ENCODE measurements at places on chromosomes 2 and 18.

GRCh38 chr18:13548966-13549879 is 177.1 kb downstream of the FAM210A start:
- DNase-seq, result no peak

DNA sequence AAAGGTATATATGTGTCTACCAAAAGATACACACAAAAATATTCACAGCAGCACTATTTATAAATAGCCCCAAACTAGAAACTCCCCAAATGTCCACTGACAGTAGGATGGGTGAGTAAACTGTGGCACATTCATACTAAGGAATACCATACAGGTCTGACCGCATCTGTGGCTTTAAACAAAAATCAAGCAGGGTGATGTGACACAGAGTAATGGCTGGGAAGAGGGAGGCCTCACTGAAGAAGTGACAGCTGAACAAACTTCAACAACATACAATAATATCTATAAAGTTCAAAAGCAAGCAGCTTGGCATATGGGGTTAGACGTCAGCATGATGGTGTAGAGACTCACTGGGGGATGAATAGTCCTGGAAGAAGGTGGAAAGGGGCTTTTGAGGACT is 115.1 kb upstream of the PPP1CB start:
- no peak for DNase-seq

DNA sequence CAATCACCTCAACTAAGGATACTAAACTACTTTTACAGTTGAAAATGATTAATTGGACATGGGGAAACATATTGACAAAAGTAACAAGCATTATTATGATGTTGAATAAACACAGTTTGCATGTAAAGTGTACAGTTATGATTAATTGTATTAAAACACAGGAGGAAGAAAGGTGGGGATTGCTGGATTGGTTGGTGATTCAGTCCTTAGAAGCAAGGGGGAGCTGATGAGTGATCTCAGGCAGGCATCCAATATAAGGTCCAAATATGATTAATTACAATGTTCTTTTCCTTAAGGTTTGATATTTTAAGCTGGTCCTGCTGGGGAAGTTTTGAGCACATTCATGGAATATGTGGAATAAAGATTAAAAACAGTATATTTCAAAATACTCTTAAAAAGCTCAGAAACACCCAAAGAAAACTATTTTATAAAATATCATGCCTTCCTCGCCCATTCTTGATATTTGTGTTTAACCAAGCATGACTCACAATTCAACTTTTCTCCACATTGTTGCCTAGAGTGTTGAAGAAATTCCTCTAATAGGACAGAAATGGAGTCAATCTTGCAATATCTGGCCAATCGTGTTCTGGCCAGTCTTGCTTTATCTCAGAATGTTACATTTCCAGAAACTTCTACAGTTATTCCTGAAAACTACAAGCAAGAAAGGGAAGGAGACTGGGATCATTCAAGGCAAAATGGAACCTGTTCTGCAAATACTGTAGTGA is 268.2 kb downstream of the RPIA start:
- no peak for DNase-seq

DNA sequence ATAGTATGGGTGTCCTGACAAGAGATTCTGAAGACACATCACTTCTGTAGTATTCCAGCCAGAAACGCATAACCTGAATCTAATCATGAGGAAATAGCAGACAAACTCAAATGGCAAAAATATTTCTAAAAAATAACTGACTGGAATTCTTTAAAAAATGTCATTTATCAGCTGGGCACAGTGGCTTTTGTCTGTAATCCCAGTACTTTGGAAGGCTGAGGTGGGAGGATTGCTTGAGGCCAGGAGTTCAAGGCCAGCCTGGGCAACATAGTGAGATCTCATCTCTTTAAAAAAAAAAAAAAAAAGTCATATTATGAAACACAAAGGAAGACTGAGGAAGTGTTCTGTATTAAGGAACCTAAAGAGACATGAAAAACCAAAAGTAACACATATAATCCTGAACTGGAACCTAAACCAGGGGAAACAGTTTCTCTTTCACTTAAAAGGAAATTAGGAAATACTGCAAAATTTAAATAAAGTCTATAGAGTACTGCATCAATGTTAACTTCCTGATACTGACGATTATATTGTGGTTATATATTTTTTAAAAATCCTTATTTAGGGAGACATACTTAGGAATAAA is 29.9 kb downstream of the SESTD1 start:
- DNase-seq, result no peak

- DNase-seq, result no peak
Measured at GRCh38 chr18:32360682-32361345, 109.9 kb downstream of the GAREM1 start.

GRCh38 chr18:68177807-68178702 is 536.9 kb downstream of the TMX3 start:
- peak; percentile 98 for DNase-seq

DNA sequence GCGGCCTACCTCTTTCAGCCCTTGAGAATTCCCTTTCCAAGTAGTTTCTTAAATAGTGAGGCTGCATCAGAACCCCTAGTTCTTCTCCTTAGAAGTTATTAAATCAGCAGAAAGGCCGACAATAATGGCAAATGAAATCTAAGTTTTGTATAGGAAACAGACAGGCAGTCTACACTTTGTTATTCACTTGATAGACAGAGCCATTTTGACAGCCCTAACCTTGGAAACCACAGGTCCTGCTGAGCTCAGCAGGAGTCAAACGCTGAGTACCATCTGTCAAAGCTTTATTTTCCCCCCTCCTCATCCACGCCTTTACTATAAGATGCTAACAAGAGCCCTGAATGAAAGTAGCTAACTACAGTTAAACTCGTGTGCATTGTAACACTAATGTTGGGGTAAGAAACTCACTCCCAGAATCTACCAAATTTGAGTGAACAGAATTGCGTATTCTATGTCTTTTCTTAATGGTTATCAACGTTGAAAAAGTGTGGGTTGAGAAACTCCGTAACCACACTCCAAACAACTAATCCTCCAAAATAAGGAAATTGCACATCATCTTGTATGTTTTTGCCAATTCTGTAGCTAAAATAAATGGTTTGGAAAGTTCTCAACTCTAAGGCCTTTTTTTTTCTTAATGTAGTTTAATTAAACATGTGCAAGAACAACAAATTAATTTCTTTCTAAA is 90.6 kb upstream of the EFEMP1 start:
- no peak for DNase-seq

DNA sequence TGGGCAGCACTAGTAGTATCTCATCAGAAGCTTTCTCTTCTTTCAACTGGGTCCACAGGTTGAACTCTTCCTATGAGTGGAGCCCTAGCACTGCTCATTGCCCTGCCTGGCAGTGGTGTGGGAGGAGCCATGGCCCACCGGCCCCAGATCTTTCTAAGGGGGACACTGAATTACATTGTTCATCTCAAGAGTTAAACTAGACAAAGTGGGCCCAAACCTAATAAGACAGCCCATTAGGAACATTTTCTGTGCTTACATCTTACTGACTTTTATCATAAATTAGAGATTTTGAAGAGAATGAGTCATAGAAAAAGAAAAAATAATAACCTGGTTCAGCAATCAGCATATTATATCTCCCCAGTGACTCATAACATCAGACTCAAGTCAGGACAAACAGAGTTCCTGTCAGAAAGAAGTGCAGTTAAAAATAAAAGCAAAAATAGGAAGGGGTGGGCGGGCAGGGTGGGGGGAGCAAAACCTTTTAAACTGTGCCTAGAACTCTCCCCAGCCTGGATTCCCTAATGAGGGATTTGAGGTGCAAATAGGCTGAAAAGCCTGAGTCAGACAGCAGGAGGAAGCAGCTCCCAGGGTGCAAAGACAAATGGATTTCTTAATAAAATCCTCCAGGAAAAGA is 161.6 kb upstream of the TRIB2 start:
- no peak for DNase-seq

DNA sequence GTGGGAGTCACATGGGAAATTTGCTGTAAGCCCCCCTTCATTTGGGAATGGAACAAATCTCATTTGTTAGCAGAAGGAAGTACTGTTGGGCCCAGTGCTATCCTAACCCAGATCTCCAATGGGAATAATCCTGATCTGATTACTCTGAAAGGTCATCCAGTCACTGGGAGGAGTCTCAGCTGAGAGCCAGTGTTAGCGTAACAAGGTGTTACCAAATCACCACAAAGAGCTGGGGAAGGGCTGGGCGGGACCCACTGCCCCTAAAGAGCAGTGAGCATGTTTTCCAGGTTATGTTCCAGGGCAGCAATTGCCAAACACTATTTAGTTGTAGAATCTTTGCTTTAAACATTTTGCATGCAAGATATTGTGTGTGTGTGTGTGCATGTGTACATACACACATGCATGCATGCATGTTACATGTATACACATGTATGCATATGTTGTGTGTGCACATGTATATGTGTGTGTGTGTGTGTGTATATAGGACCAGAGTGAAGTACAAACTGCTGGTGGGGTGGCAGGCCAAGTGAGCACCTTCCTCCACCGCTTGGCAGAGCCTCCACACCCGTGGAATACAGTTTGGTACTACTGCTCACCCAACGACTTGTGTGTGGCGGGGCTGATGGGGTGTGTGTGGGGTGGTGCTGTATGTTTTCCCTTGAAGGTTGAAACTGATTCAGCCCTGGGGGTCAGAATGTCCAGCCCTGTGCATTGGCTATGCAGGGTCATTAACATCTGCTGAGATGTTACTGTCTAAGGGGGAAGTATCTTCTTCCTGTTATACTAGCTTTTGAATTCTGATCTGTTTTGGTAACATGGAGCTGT is 15.2 kb downstream of the INPP5D start:
- no peak for DNase-seq
